Stimulated activated CD8-positive, alpha-beta memory T cell treated with anti-CD3 and anti-CD28 coated beads, Interleukin-4, amount 100 ng/mL, for 48 hours (primary cell): ENCODE measurements at places on chromosomes 4 and X.

DNA sequence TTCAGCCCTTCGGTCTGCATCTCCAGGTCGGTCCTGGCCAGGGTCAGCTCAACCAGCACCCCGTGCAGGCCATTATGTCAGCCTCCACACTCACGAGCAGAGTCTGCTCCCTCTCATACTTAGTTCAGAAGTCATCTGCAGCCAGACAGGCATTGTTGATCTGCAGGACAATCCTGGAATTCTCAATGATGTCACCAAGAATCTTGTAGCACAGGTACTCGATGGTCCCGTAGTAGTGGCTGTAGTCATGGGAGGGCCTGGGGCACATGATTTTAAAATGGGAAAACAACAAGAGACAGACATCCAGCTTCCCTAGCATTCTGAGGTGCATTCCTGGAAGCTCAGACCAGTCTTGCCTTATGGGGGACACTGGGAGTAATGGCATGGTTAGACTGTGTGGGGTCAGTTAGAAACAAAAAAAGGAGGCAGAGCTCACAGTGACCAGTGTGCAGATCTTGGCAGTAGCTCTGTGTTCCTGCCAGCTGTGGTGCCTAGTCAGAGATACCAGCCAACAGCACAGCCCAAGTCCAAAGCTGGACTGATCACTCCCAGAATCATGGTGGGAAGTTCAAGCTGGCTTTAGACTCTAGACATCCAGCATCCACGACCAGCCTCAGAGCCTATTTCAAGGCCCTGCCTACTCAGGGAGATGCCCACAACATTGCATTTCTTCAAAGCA lies 31.9 kb downstream of the LRIT3 start:
- no peak for DNase-seq

DNA sequence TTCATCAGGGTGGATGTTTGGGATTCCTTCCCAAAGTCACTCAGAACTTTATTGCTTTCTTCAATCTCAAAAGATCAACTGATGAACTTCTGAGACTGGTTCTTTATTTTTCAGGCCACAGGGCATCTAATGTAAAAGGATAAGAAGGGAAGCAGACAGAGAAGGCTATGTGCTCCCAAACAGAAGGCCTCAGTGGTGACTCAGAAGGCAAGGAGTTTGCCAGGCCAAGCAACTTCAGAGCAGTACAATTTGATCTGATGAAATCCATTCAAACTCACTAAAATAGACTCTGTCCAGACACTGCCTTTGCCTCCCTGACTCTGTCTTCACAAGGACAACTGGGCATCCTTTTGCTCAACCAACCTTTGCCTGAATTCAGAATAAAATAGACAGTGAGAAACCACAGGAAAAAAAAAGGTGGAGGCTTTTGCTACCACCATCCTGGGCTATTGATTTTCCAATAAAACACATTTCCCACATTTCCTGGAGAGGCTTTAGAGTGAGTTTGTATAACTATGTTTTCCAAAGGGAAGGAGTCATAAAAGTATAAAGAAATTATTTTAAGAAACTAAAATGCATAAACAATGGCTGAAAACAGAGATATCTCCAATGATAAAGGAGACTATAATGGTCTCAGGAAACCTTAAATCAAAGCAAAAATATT lies 55.2 kb downstream of the ARHGEF6 start:
- no peak for DNase-seq

GRCh38 chr4:125360727-125361126 lies 46.0 kb downstream of the FAT4 start:
- no peak for DNase-seq

- no peak for DNase-seq
Measured at GRCh38 chr4:168636506-168637196, 139.8 kb downstream of the PALLD start.

GRCh38 chr4:16897991-16898827 lies at the start of gene LDB2:
LDB2 (minus strand) TSS chr4:16898645.
- no peak for DNase-seq

- DNase-seq = no peak
Measured at GRCh38 chrX:63349307-63349706, 1.8 kb downstream of the SPIN4 start.

DNA sequence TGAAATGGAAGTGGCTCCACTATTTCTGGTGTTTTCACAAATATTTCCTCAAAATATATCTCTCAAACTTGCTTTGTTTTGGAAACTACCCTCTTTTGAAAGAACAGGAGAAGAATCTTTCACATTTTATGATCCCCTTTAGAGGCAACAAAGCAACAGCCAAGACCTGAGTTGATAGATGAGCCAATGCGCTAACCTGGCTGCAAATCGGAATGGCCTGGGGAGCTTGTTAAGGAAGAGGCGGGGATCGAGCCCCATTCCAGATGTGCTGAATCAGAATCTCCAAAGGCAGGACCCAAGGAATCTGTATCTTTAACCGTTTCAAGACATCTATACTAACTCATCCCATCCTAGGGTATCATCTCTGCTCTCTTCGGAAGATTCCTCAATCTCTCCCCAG lies 181.3 kb downstream of the GPC3 start:
- no peak for DNase-seq

GRCh38 chrX:48789366-48790220 lies 3.2 kb downstream of the GATA1 start:
- DNase-seq = no peak

DNA sequence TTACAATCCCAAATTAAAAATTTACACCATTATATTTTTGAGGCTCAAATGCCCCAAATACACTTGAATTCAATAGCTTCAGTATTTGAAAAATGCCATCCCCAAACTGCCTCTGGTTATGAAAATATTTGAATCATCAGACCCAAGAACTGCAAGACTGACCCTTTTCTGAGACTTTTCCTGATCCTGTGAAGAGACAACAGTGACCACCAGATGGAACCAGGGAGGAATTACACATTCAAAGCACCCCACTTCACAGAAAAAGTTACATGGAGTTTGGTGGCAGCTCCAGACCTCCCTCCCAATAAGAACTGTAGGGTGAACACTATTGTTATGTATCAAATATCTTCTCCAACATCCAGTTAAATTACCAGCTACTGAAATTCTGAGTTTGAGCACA lies 44.0 kb upstream of the SCD5 start:
- DNase-seq = no peak

- DNase-seq = no peak
Measured at GRCh38 chr4:57614257-57614932, 504.2 kb upstream of the IGFBP7 start.

DNA sequence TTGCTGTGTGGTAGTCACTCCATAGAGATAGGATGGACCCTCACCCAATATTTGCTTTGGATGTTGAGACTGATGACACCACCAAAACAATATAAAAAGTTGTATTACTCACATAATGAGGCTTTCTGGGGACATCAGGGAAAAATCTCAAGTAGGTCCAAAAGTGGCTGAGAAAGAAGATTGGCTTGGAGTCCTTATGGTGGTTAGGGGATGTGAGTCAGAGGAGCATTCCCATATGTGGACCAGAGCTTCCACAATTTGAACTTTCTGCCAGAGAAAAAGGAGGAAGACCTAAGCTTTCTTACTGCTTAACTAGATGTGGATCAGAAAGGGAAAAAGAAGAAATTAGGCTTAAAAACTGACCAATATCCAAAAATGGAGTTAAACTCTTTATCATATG lies 460.5 kb downstream of the SH3BGRL start:
- no peak for DNase-seq

GRCh38 chr4:132934911-132935310 lies 214.2 kb upstream of the PCDH10 start:
- no peak for DNase-seq

DNA sequence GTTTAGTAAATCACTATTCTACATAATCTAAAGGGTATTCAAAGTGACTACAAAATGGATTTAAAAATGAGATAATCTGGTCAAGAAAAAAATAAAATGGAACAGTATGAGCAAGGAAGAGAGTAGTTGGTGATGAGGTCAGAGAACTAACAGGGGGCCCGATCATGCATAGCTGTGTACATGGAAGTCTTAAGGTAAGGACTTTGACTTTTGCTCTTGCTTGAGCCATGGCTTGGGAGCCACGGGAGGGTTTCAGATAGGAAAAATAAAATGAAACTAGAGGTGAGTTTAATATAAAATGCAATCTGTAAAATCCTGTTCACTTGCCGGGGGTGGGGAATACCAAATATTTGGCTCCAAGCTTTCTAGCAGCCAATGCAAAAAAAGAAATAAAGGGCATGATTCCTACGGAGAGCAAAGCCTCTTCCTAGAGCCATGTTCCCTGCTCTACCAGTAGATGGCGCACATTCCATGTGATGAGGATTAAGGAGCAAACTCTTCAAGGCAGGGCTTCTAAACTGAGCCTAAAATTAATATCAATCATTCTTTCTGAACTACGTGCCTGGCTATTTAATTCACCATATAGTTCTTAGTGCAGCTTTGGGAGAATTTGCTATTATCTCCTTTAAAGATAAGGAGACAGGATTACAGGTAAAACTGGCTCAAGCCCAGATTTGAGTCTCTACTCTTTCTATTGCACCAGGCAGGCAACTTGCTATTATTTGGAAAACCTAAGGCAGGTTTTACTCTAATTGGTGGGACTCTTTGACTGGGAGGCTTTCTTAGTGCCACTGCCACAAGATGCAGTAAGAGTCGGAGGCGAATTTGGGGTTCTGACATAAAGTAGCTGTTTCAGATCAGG lies 6.8 kb upstream of the CLCN5 start:
- peak; percentile 39 for DNase-seq

GRCh38 chr4:137283737-137284136 lies 248.6 kb downstream of the PCDH18 start:
- no peak for DNase-seq

GRCh38 chr4:26094911-26095310 lies 180.9 kb downstream of the SMIM20 start:
- no peak for DNase-seq

DNA sequence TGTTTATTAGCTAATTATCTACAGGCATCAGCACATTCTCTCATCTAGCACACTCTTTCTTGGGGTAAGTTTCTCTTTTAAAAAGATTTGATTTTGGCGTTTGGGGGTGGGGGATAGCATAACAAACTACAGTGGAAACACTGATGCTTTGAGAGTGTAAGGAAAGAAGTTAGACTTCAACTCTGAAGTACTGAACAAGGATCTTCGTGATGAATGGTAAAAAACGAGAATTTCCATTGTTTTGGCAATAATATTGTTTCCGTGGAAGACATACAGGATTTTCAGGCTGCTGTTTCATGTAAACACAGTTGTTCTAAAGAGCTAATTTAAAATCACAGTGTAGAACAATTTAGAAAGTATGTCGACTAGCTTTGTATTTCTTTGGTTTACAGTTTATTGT lies 451 bp downstream of the LPAR4 start:
- no peak for DNase-seq

DNA sequence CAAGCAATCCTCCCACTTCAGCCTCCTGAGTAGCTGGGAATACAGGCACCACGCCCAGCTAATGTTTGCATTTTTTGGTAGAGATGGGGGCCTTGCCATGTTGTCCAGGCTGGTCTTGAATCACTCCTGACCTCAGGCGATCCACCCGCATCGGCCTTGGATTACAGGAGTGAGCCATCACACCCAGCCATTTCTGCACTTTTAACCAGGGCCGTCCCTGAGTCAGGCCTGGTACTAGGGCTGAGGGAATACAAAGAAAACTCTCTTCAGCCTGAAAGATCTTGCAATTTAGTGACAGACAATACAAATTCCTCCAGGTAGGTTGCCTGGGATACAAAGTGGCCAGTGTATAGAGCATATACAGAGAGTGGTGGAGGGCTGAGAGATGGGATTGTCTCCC lies 65.8 kb downstream of the BCOR start:
- no peak for DNase-seq

DNA sequence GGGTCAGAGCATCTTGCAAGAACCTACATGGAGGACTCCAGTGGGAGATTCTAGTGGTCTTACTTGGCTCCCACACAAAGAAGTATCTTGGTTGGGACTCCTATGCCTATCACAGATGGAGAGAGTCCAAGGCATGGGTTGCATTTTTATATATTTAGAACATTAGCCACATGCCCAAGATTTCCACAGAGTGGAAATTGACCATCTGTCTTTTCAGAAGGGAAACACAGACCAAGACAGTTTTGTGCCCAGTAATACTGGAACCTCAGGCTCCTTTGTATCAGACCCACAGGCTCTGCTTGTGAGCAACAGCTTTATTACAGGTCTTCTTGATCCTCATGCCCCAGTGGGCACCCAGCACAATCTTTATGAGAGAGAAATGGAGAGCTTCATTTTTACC lies 43.6 kb downstream of the PAGE2 start:
- DNase-seq = no peak

- no peak for DNase-seq
Measured at GRCh38 chr4:98890702-98891455, 38.1 kb downstream of the EIF4E start.

DNA sequence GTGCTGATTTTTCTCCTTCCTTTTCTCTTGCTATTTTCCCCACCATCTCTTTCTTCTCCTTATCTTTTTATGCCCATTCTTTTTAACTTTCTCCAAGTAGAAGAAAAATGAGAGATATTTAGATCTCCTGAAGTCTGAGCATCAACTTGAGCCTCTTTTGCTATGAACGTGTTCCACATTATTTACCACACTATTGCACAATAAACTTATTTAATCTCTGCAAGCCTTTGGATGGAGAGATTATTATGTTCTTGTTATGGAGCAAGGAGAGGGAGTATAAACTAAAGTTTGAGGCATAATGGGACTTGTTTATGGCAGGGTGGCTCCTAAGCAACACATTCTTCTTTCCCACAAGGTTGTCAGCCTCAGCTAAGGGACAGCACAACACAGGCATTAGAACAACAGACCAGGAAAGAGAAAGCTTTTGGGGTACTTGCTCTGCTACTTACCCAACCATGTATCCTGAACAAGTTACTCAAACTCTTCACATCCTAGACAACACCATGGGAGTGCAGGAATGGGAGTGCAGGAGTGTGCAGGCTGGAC lies 365.5 kb upstream of the BOD1L1 start:
- DNase-seq = no peak

DNA sequence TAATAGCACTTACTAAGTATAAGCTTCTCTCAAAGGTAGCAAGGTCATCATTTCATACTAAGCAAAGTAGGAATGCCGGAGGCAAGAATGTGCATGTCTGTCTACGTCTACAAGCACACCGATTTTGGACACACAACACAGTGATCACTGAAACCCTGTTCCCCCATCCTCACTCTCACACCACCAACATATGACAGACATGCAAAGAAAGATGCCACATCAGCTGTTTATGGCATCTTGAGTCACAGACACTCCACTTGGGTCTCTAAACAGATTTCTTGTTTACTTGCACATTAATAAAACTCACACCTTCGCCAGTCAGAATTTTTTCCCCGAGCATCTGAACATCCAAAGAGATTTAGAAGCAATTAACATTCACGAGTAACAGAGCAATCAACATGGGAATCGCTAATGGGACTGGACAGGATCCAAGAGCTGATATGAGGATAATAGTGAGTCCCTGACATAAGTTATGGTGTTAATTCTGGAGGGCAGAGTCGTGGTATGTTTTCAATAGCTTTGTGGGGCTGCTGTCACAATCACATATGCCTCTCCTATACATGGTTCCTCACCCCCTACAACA lies 324.1 kb downstream of the DHX15 start:
- DNase-seq = no peak

DNA sequence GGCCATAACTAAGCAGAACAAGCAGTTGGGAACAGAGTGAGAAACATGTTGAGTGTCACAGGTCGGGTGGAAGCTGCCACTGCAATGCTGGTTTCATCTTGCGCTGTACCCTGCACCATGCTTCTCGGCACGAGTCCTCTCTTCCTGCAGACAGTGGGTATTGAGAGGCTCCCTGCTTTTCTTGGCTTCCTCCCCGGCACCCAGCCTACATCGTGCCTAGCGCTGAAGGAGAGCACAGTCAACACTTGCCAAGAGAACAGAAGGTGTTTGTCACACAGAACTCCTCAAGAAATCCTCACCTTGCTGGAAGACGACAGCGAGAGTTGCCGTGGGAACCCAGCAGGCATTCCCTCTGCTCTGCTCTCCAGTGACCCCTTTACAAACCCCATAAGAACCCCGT lies 53.6 kb downstream of the EVC2 start:
- DNase-seq = no peak
